D721Med (cell line): ENCODE measurements at places on chromosomes 7 and 10.

DNA sequence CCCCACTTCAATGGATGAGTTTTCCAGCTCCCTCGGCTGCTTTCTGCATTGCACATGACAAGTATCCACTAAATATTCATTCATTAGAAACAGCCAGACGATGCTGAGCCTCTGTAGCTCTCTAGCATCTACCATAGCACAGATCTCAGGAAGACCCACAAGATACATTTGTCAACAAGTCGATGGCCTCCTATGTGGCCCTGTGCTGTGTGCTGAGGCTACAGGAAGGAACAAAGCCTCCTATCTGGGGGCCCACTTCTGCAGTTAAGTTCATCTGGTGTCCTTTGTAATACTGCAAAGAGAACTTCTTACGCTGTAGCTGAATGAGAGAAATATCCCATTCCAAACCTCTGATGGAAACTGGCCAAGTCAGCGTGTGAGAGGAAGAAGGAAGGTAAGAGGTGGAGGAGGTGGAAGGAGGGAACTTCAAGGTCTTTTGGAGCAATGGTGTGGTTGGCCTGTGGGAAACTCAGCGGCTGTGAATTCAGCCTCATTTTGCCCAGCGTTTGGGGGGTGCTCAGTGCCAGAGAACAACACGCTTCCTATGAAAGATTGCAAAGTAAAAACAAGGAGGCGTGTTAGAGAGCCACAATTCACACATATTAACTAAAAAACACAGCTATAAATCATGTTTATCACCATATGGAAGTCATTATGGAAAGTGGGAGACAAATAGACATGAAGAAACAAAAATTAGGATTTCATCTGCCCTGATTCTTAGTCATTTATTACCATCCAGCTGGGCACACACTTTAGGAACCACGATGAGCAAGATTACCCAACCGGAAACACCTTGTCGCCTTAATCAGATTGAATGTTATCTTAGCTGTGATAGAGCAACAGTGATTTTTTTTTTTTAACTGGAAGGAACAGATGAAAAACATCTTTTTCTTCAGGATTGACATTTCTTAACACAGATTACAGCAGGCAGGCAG lies 62.2 kb upstream of the USP6NL start:
- DNase-seq: no peak

- no peak for DNase-seq
Measured at GRCh38 chr10:67861750-67862432, 22.6 kb upstream of the SIRT1 start.

- DNase-seq: no peak
Measured at GRCh38 chr7:50411332-50411731, 38.8 kb downstream of the FIGNL1 start.

GRCh38 chr7:115782696-115783490 lies 247.7 kb downstream of the TFEC start:
- DNase-seq: no peak

DNA sequence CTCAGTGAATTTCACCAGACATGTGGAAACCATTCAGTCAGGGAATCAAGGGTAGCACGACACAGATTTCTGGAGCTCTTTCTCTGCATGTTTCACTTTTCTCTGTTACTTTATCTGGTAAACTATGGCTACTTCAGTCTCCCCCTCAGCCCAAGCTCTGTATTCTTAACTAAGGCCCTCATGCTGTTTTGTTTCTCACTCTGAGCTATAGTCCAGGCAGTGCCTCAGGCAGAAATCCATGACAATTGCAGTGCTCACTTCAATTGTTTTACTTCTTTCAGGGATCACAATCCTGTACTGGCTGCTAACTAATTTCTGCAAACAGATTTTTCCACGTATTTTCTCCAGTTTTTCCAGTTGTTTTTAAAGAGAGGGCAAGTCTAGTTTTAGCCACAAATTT lies 1599.9 kb upstream of the LRRTM3 start:
- no peak for DNase-seq

- DNase-seq: no peak
Measured at GRCh38 chr10:110837418-110838171, 34.1 kb upstream of the PDCD4 start.

DNA sequence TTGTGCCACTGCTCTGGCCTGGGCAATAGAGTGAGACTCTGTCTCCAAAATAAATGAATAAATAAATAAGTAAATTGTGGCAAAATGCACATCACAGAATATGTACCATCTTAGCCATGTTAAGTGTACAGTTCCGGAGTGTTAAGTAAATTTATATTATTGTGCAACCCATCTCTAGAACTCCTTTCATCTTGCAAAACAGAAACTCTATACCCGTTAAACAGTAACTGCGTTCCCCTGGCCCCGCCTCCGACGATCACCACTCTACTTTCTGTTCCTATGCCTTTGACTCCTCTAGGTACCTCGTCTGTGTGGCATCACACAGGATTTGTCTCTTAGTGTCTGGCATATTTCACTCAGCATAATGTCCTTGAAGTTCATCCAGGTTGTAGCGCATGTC lies 356.4 kb upstream of the FOXK1 start:
- DNase-seq: no peak

DNA sequence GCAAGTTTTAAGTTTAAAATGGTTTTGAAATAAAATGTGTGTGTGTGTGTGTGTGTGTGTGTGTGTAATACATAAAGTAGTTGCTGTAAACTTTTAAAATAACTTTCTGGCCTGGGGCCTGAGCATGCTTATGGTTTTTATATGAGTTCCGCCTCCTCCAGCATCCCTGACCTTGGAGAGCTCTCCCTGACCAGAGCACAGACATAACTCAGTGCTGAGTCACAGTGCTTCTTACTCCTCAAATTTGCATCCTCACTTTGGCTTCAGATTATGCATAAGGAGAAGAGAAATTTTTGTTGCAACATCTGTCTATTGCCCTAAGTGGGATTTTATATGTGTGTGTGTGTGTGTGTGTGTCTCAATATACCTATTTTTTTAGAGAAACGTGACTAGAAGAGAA lies 200.8 kb downstream of the ELMO1 start:
- DNase-seq: no peak

GRCh38 chr10:86840498-86840897 lies 84.1 kb downstream of the BMPR1A start:
- DNase-seq: no peak

- DNase-seq: no peak
Measured at GRCh38 chr10:86535132-86535882, 13.7 kb upstream of the WAPL start.
